Melanocyte of skin (primary cell): ENCODE measurements at places on chromosomes 2 and 18. TPM values are rescaled to one million over a fixed set of nuclear protein-coding genes. Genes with fewer than 3 reads are reported as not detected.

The C2orf80 gene
- total RNA-seq, result not detected in 2 replicates

The BOLL gene
- not detected in 2 replicates for total RNA-seq

The TUBA3E gene
- not detected in 2 replicates for total RNA-seq

The MEP1B gene
- not detected in 2 replicates for total RNA-seq

The ANKRD53 gene
- 1.4 and 1.8 TPM in 2 replicates for total RNA-seq

The ANAPC1 gene
- 74.6 and 86.4 TPM in 2 replicates for total RNA-seq

The DOCK10 gene
- 42.7 and 64.0 TPM in 2 replicates for total RNA-seq

The EPB41L3 gene
- total RNA-seq, result 161 and 167 TPM in 2 replicates

The FIGN gene
- total RNA-seq, result 2.8 and 4.0 TPM in 2 replicates

The UGT1A8 gene
- not detected in 2 replicates for total RNA-seq

The TEKT4 gene
- total RNA-seq, result not detected in 2 replicates

The CTAGE1 gene
- total RNA-seq, result not detected in 2 replicates

The CBLN2 gene
- not detected in 2 replicates for total RNA-seq

The CFAP65 gene
- under 0.01 and 0.34 TPM in 2 replicates for total RNA-seq

The NT5DC4 gene
- not detected in 2 replicates for total RNA-seq

The KCNG2 gene
- total RNA-seq, result not detected in 2 replicates

The DPP10 gene
- total RNA-seq, result 0.93 TPM in 1 of 2 replicates, not detected in the other

The ME2 gene
- total RNA-seq, result 80.7 and 82.2 TPM in 2 replicates

The NAGK gene
- 55.7 and 75.3 TPM in 2 replicates for total RNA-seq

The LRATD1 gene
- total RNA-seq, result not detected in 2 replicates

The RNF152 gene
- total RNA-seq, result under 0.01 and 0.46 TPM in 2 replicates

The GALR1 gene
- total RNA-seq, result not detected in 2 replicates

The MC4R gene
- total RNA-seq, result 0.67 and 0.77 TPM in 2 replicates

The PIEZO2 gene
- not detected in 2 replicates for total RNA-seq

The ASB18 gene
- total RNA-seq, result not detected in 2 replicates

The MYO5B gene
- total RNA-seq, result 0.69 TPM in 1 of 2 replicates, not detected in the other

The DYSF gene
- total RNA-seq, result 0.34 and 1.1 TPM in 2 replicates

The EML4 gene
- total RNA-seq, result 22.0 and 37.4 TPM in 2 replicates

The ZNF24 gene
- total RNA-seq, result 51.0 and 79.7 TPM in 2 replicates

The ZAP70 gene
- under 0.01 and 0.15 TPM in 2 replicates for total RNA-seq

The GAL3ST2 gene
- 0.34 and 0.36 TPM in 2 replicates for total RNA-seq

The TMEM150A gene
- total RNA-seq, result 8.0 and 8.8 TPM in 2 replicates

The COBLL1 gene
- total RNA-seq, result 25.5 and 29.1 TPM in 2 replicates

The RBM44 gene
- 0.15 TPM in 1 of 2 replicates, not detected in the other for total RNA-seq

The PAIP2B gene
- 0.34 and 0.73 TPM in 2 replicates for total RNA-seq

The STPG4 gene
- total RNA-seq, result 0.36 TPM in 1 of 2 replicates, not detected in the other

The LHCGR gene
- not detected in 2 replicates for total RNA-seq

The LRRC30 gene
- not detected in 2 replicates for total RNA-seq

The GPR45 gene
- total RNA-seq, result not detected in 2 replicates

The EGR4 gene
- not detected in 2 replicates for total RNA-seq

The MAPK4 gene
- total RNA-seq, result 9.5 and 16.5 TPM in 2 replicates

The RFTN2 gene
- total RNA-seq, result 2.0 and 5.1 TPM in 2 replicates

The SMC6 gene
- 25.0 and 36.2 TPM in 2 replicates for total RNA-seq

The GORASP2 gene
- total RNA-seq, result 40.3 and 41.0 TPM in 2 replicates

The DNER gene
- total RNA-seq, result 0.36 and 20.3 TPM in 2 replicates

The FHL2 gene
- 62.6 and 76.9 TPM in 2 replicates for total RNA-seq

The CFAP221 gene
- not detected in 2 replicates for total RNA-seq

The SP9 gene
- not detected in 2 replicates for total RNA-seq

The ACVR1C gene
- total RNA-seq, result 3.1 and 4.0 TPM in 2 replicates

The ABCG5 gene
- 0.31 TPM in 1 of 2 replicates, not detected in the other for total RNA-seq

The RAX gene
- total RNA-seq, result not detected in 2 replicates

The LIMS4 gene
- not detected in 2 replicates for total RNA-seq

The ICOS gene
- total RNA-seq, result 0.34 and 0.36 TPM in 2 replicates

The TMEM247 gene
- total RNA-seq, result not detected in 2 replicates
